Frontal cortex (tissue), 4 donors: ENCODE measurements at places on chromosomes 3 and 15.

- DNase-seq, result no peak
Measured at GRCh38 chr15:83927704-83928391, 273.9 kb downstream of the ADAMTSL3 start.

DNA sequence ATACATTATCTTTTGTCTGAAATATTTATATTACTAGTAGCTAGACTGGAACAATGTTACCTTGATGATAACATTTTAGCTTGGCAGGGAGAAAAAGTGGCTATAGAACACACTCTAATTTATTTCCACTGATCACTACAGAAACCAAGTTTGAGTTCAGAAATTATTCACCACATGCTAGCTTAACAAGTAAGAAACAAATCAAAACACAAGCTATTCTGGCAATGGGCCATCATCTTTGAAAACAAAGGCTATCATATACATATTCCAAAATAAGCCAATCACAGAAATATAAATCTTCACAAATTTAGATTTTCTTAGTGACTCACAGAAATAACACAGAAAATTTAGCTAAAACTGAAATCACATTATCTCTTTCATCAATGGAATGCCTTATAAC is 17.1 kb downstream of the AQR start:
- no peak for DNase-seq

DNA sequence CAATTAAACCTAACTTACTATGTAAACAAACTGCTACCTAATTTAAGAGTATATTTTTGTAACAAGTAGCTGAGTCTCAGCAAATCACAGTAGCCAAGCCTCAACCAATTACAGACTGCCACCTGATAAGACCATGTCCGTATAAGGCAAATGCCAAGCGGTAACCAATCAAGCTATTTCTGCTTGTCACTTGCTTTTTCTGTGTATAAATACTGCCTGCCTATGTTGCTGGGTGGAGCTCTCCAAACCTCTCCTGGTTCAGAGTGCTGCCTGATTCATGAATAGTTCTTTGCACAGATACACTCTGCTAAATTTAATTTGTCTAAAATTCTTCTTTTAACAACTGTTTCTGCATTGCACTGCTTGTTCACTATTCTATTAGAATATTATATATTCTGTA is 42.6 kb downstream of the ZNF148 start:
- DNase-seq, result no peak

- peak; percentile 37 for DNase-seq
Measured at GRCh38 chr3:192409201-192409837, 318.0 kb downstream of the FGF12 start.
